ENCODE measurements at places on chromosomes 13 and 19.

- no peak for DNase-seq
These were observed 230.2 kb downstream of the TUBA3C start for GRCh38 chr13:18951412-18951811.

- DNase-seq, result no peak
These were observed 222.4 kb downstream of the SPRY2 start for GRCh38 chr13:80118506-80118905.

DNA sequence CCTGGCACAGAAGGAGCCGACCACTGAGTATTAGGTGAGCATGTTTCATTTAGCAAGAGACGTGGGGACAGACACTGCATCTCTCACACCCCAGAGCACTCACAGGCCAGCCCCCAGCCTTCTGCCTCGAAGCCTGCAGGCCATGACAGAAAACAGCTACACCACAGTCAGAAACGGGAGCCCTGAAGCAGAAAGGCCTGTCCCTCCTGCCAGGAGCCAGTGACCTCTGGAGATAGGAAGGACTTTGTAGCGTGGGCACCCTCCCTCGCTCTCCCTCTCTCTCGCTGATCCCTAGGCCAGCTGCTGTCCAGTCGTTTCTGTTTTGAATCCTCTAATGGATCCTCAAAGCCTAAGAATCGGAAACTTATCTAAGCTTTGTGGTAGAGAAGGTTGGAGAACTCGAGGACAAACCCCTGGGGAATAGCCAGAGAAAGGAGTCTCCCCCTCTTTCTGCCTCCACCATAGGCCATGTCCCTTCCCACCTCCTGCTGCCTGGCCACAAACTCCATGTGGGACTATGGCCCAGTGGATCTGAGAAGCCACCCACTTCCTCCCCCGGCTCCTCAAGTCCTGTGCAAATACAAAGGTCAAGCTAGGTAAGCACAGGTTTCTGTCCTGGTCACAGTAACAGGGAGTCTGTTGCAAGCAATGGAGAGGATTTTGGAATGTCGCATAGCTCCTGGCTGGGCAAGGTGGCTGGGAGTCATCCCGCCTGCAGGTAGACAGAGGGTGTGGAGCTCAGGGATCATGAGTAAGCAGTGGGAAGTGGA, 95.1 kb downstream of the NUFIP1 start:
- DNase-seq, result no peak

DNA sequence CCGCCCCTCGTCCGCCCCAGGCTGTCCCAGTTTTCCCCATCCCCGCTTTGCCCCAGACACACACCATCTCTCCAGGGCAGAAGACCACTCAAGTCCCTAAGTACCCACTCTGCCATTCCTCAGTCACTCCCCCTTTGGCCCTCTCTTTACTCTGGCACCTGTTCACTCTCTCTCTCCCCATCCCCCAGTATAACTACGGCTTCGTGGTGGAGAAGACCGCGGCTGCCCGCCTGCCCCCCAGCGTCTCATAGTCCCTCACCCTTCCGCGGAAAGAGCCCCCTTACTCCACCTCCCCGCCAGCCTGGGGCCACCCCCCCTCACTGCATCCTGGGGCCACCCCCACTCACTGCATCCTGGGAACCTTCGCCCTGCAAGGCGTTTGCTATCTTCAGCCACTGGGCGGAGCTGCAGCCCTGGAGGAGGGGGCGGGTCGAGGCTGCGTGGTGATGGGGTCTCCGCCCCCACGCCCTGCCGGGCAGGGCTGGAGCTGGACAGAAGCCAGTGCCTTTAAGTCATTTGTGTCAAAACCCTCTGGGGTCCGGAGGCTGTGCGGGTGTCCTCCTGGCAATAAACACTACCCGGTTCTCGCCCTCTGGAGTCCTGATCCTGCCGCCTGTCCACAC, 5.0 kb downstream of the MVB12A start:
- no peak for DNase-seq

DNA sequence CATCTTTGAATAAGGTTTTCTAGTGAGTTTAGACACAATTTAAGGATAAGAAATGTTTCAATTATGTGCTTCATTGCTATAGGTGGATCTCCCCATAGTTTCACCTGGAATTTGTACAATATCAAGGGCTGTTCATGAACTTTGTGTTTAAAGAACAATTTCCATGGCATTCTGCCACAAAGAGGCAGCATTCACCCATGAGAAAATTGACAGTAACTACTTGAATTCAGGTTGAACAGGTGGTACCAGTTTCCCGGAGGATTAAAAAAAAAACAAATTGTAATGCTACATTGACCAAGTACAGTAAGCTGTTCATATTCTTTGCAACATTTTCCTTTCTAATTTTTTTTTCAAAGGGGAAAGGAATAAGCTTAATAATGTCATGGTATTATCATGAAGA, 9.1 kb downstream of the SLITRK5 start:
- DNase-seq, result no peak

DNA sequence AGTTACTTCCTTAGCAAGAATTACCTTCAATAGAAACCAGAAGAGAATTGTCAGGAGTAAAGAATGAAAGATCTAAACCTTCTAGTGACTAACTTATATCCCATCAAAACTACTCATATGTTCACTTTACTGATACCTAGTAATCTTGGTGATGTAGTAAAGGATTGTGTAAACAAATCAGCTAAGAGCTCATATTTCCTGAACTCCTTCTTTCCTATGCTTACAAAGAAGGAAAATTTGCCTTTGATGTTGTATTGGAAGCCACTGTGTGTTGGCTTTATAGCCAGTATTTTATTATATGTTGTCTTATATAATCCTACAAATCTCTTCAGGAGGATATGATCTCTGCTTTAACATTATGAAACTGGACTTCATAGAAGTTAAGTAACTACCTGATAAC, 671.0 kb downstream of the PCDH9 start:
- DNase-seq, result no peak

- no peak for DNase-seq
These were observed 250.3 kb upstream of the ATXN8OS start for GRCh38 chr13:69857183-69857821.

- no peak for DNase-seq
These were observed 36.3 kb upstream of the TFDP1 start for GRCh38 chr13:113548171-113548641.
